ENCODE measurements at places on chromosomes 4 and X. TPM values are rescaled to one million over a fixed set of nuclear protein-coding genes. Genes with fewer than 3 reads are reported as not detected.
A peak's percentile ranks its signal among the peaks of the same experiment; 100 is the strongest.

CLDN2 gene
- total RNA-seq = not detected

GRCh38 chrX:46179748-46180147, 365.5 kb downstream of the ZNF674 start:
- no peak for DNase-seq

NAT8L gene
- total RNA-seq = not detected

- DNase-seq = no peak
These were observed 202.7 kb upstream of the ETNPPL start for GRCh38 chr4:108965472-108966076.

DNA sequence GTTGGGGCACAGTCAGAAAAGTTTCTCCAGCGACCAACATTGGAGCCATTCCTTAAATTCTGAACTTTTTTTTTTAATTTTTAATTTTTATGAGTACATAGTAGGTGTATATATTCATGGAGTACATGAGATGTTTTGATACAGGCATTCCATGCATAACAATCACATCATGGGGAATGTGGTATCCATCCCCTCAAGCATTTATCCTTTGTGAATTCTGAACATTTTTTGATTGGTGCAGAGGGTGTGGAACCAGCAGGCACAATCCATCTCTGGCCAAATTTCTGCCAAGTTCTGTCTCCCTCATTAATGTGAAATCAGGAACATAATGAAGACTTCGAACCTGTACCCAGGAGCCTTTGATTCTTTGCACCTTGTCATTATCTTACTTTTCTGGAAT, 267.0 kb downstream of the FRMPD4 start:
- no peak for DNase-seq

DNA sequence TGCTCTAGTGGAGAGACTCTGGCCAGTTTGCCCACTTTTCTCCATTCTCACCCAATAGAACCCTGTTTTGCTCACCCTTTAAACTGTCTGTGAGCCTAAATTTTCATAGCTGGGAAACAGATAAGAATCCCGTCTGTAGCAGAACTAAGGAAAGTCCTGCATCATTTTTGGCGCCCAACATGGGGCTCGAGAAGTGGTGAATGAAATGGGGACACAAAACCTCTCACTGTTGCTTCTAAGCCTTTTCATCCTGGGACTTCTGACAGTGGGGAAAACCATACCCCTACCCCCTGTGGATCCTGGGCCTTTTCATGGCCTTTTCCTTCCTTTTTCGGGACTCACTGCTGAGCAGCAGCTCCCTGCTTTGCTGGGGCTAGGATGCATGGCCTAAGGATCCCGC, 189.9 kb downstream of the INPP4B start:
- DNase-seq = no peak

- no peak for DNase-seq
These were observed 4.5 kb upstream of the PDGFC start for GRCh38 chr4:156976147-156976546.

DNA sequence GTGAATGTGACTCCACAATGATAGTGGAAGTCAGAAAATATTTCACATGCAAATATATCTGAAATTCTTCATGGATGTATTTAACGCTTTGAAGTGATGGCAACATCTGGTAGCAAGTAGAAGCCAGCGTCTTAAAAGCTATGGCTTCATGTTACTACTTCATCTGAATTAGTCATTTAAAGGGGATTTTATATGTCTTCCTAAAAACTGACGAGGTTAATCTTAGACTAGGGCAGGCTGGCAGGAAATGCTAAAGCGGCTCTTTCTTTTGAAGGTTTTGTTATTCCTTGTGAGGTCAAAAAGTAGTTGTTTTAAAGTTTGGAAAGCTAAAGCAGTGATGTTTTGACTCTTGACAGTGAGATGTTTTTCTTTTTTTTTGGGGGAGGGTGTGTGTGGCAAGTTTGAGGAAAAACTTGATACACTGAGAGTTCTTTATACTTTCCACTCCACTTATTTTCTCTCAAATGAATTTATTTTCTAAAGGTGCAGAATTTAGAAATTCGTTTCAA, 22.6 kb downstream of the PLS3 start:
- DNase-seq = no peak

GRCh38 chr4:2787230-2788100, 5.4 kb upstream of the SH3BP2 start:
- peak; percentile 22 for DNase-seq

DNA sequence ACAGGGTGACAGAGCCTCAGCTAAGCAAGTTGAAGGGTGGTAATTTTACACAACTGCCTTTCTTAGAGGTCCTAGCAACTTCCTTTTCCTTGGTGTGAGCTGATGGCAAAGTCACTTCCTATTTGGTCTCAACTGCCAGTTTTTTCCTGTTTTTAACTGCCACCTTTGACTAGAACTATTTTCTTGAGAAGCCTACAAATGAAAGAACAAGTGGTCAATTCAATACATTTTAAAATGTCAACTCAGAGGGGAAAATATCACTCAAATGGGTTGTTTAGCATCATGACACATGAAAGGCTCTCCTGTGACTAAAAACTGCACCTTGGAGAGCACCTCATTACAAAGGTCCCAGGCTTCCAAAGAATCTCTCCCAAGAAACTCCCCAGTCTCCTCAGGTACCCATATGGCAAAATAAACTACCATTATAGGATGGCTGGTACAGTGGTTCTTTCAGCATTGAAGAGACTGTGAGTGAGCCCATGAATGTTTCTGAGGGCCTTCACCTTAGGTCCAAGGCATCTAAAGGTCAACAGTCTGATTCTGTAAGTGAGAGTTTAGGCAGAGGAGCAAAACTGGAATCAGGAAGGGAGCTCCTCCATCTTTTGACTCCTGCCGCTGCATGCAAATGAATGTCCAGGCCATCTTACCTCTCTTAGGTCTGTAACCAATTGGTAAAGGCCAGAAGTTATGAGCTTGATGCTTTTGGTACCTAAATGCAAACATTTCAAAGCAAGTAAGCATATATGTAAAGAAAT, 5.5 kb upstream of the STK26 start:
- peak; percentile 4 for DNase-seq

SPANXA2 gene
- total RNA-seq = not detected

GLRA2 gene
- not detected for total RNA-seq

DNA sequence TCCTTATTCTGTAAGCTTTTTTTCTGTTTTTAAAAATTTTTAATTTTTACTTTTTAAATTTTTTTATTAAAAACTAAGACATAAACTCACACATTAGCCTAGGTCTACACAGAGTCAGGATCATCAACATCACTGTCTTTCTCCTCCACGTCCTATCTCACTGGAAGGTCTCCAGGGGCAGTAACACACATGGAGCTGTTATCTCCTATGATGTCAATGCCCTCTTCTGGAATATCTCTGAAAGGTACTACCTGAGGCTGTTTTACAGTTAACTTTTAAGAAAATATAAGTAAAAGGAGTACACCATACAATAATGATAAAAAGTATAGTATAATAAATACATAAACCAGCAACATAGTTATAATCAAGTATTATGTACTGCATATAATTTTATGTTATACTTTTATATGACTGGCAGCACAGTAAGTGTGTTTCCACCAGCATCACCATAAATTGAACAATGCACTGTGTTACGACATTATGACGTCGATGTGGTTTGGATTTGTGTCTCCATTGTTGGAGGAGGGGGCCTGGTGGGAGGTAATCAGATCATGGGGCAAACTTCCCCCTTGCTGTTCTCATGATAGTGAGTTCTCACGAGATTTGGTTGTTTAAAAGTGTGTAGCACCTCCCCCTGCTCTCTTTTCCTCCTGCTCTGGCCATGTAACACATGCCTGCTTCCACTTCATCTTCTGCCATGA, 21.3 kb downstream of the IL15 start:
- DNase-seq = no peak

RPS6KA6 gene
- not detected for total RNA-seq

GRCh38 chr4:142413485-142413884, 432.6 kb downstream of the INPP4B start:
- DNase-seq = no peak
